ENCODE measurements at places on chromosomes 11 and 22. TPM values are rescaled to one million over a fixed set of nuclear protein-coding genes. Genes with fewer than 3 reads are reported as not detected.

The TMEM25 gene
- 14.9 TPM for total RNA-seq

The SORL1 gene
- 1.4 TPM for total RNA-seq

The ROBO3 gene
- 7.4 TPM for total RNA-seq

The TESMIN gene
- total RNA-seq = 1.9 TPM

The ST3GAL4 gene
- total RNA-seq = 32.9 TPM

The LYVE1 gene
- total RNA-seq = not detected

The SUN2 gene
- 86.5 TPM for total RNA-seq

The BIRC3 gene
- total RNA-seq = 0.86 TPM

The JAML gene
- not detected for total RNA-seq

The SLC22A9 gene
- total RNA-seq = not detected

The ZDHHC8 gene
- total RNA-seq = 19.6 TPM

The MYOD1 gene
- total RNA-seq = not detected

The PLAAT4 gene
- 43.8 TPM for total RNA-seq

The PANX3 gene
- not detected for total RNA-seq

The SCGB1C1 gene
- total RNA-seq = not detected

The IL17REL gene
- not detected for total RNA-seq

The BTBD18 gene
- total RNA-seq = not detected
